ENCODE measurements at places on chromosomes 16 and 17.

GRCh38 chr16:2530629-2531318 lies 434 bp downstream of the CEMP1 start:
- DNase-seq, result no peak

DNA sequence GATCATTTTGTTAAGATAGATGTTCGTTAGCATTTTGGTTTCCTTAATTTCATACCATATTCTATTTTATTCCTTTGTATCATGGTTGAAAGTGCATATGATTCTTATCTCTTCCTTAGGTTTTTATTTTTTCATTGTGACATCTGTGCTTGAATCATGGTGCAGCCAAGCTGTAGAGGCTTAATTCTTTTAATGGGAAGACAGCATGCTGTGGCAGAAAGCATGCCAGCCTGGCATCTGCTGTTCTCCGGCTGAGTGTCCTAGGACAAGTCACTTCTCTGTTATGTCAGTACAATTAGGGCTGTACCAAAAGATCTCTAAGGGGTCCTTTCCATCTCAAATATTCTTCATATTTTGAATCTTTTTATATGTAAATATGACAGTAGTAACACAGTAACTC lies 68.5 kb upstream of the PMFBP1 start:
- no peak for DNase-seq

DNA sequence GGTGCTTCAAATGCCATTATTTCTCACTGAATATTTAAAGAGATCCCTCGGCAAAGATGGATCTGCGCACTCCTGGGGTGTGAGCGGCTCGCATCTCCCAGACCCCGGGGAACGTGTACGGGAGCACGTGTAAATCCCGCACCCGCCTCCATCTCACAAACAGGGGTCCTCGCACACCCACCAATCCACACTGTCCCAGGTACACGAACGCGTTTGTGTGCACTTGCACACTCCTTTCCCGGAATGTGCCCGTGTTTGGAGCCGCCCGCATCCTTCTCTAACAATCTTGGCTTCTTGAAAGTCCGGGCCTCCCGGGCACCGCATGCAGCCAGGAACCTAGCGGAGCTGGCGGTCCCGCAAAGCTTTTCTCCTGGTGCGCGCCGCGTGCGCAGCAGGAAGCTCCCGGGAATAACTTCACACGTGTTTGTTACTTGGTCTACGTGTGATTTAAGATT lies 2.5 kb upstream of the SALL1 start:
- no peak for DNase-seq

GRCh38 chr16:46582313-46582712 lies 38.9 kb downstream of the SHCBP1 start:
- DNase-seq, result no peak

GRCh38 chr16:1283996-1284616 lies 25.3 kb upstream of the UBE2I start:
- no peak for DNase-seq

GRCh38 chr16:54446639-54447038 lies 160.1 kb upstream of the IRX3 start:
- no peak for DNase-seq

DNA sequence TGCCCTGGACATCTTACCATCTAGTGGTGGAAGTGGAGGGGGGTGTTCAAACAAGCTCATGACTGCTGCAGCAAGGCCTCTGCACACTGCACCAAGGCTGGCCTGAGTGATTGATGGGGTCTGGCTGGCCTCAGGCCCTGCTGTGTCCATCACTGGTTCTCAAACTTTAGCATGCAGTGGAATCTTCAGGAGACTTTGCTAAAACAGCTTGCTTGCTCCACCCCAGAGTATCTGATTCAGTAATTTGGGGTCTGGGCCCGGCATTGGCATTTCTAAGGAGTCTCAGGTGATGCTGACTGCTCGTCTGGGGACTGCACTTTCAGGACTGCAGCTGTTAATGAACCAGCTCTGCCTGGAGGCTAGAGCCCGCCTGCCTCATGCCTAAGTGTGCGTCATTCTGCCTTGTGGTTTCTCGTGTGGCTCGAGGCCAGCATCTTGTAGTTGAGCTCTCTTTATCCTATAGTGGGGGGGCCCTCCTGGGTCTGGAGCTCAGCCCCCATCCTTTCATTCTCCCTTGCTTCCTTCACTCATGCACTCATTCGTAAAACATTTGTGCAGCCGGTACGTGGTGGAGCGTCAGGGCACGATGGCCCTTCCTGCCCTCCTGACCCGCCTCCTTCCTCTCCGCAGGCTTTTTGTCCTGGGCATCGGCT lies 4.1 kb downstream of the MGAT5B start:
- DNase-seq, result no peak

DNA sequence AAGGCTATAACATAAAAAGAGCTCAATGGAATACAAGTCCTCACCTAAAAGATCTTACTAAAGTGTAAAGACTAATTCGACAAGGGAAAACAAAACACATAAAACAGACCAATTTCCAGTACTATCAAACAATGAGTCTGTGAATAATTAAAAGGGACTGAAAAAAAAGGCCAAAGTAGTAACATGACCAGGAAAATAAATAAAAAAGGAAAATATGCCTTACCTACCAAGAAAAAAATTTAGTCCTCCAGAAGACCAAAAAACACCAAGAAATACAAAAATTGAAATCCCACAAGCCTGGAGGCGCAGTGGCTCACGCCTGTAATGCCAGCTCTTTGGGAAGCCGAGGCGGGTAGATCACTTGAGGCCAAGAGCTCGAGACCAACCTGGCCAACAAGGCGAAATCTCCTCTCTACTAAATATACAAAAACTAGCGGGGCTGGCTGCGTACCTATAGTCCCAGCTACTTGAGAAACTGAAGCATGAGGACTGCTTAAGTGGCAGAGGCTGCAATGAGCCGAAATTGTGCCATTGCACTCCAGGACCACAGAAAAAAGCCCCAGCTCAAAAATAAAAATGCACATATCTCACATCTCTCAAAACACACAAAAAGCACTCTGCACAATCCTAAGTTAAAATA lies 60.8 kb downstream of the TEX14 start:
- no peak for DNase-seq

GRCh38 chr16:12235110-12235509 lies 258.6 kb downstream of the SNX29 start:
- no peak for DNase-seq

DNA sequence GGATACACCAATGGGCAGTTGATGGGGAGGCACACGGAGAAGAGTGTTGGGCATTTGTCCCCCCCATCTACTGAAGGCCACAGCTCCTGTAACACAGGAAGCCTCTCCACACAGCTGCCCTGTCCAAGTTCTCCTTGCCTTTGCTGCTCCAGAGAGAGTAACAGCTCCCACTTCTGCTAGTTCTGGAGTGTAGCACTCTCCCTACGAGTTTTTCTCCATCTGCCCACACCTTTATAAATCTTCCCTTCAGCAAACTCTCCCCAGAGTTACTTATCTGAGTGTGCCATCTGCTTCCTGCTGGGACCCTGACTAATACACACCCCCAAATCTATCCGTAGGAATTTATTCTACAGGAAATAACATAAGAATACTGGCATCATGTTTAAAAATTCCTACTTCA lies 42.6 kb upstream of the ERN1 start:
- DNase-seq, result no peak
